ENCODE measurements at places on chromosomes 7 and 10. TPM values are rescaled to one million over a fixed set of nuclear protein-coding genes. Genes with fewer than 3 reads are reported as not detected.

DNA sequence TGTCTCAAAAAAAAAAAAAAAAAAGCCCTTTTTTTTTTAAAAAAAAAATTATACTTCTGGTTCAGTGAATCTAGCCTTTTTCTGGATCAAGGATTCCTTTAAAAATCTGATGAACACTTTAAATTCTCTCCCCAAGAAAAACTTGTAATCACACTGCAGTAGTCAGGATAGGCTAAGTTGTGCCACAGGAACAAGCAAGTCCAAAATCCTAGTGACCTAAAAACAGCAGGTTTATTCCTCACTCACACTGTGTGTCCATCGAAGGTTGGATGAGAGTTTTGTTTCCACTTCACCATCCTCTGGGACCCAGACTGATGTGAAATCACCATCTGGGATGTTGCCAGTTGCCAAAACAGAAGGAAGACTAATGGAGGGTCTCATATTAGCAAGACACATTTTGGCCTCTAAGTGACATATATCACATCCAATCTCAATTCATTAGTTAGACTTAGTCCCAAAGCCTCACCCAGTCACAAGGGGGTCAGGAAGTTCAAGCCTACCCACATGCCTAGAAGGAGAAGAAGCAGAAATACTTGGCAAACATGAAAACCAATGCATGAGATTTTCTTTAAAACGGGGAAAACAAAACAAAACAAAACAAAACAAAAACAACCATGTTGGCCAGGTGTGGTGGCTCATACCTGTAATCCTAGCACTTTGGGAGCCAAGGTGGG is 32.7 kb downstream of the CYP17A1 start:
- no peak for DNase-seq

DNA sequence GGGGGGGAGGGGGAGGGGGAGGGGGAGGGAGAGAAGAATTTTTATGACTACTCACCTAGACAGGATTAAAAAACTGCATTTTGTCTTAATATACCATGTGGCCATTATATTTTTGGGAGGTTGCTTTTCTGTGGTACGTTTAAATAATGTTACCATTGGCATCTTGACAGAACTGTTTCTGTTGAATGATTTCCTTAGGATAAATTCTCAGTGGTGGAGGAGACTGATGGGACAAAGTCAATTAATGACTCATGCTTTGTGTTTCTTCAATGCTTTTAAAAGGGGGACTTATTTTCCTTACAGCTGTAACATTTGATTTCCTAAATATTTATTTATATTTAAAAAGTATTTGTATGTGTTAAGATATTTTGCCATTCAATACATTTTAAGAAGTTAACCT is 13.7 kb downstream of the AGR2 start:
- no peak for DNase-seq

GRCh38 chr7:99791021-99791420 is 7.0 kb upstream of the CYP3A4 start:
- DNase-seq: peak; percentile 61

DNA sequence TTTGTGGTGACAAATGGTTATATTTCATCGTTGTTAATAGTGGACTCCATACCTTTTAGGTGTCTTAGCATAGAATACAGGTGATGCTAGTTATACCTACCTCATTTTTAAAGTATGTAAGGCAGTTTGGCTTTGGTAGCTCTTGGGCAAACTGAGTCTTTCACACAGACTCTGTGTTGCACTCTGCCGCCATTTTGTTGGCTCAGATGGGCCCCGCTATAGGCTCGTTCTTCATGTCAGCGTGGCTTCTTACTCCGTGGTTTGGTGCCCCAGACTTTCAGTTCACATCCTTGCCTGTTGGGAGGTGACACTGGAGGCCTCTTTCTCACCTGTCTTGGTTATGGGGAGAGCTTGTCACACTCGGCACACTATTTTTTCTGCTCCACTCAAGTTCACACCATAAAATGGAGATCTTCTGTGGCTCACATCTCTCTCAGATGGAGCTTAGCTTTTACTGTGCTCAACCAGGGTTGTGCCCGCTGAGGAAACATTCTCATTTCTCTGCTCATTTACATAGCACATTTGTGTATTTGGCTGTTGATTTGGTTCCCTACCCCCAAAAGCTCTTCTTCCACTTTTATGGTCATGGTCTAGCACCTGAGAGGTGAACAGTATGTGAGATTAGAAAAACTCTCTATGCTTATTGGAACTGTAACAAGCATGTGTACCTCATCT is 178.5 kb downstream of the ARID5B start:
- DNase-seq: no peak

DNA sequence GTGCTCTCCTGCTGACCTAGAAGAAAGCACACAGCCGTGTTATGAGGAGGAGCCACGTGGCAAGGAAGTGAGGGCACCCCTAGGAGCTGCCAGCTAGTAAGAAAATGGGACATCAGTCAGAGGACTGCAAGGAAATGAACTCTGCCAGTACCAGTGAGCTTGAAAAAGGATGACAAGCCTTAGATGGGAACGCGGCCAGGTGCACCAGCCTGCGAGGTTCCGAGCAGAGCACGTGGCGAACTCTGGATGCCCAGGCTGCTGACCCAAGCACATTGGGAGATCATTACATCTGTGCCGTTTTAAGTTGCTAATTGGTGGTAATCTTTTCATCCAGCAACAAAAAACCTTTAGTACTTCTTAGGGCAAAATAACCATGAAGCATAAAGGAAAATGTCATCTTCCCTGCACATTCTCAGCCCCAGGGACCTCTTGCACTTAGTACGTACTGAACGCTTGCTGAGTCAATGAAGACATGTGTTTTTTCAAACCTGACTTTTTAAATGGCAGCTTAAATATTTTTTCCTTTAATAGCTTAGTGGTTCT is 69.4 kb downstream of the AMZ1 start:
- peak; percentile 57 for DNase-seq

The TFPI2 gene
- total RNA-seq: 8.7 TPM

The ANKRD2 gene
- 0.72 TPM for total RNA-seq

The PLXNA4 gene
- 4.3 TPM for total RNA-seq

DNA sequence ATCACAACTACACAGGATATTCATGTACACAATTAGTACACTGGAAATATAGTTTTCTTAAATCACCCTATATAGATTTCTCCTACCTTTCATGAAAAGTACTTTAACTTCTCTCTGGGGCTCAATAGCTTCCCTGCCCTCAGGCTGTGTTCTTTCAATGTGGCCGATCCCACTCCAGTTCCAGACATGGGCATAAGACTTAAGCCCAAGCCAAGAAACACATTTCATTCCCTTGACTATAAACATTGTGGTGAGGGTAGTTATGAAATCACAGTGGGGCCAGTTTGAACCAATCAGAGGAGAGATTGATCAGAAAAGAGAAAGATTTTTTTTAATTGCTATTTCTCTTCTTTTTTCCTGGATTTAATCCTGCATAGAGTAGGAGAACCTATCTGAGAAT is 904.6 kb upstream of the SORCS1 start:
- no peak for DNase-seq

Data from osteoblast (primary cell).